Common myeloid progenitor, CD34-positive (primary cell): ENCODE measurements at places on chromosomes 11 and 22.

DNA sequence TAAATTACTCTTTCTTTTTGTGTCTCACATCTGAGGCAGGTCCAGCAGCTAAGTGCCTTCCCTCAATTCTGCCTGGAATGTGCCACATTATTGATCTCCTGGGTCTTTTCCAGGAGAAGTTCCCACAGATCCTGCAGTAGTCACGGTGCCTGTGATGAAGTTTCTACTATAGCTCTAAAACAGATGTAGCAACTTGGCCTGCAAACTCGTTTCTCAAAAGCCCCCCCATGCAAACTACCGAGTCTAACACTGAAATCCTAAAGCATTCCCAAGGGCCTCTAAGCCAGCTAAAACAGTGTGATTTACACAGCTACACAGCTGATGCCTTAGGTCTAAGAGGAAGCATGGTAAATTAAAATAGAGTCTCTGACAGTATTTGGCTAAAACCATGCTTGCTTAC is 54.3 kb downstream of the DDI1 start:
- no peak for DNase-seq

DNA sequence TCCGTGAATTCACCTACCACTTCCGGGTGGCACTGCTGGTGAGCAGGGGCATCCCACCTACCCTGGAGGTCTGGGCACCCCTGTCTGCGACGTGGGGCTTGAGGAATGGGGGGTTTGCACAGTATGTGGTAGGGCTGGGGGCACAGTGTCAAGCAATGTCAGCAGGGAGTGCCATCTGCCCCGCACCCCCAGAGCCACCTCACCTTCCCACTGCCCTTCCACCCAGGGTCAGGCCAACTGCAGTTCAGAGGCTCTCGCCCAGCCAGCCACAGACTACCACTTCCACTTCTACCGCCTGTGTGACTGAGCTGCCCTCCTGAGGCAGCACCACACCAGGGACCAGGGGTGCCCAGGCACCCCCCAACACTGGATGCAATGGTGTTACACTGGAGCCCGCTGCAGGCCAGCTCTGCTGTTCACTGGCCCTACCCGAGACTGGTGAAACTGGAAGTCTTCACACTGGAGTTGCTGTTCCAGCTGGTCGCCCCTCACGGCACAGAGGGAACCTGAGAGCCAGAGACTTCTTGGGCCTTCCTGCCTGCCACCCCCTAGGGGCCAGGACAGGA is 6.5 kb downstream of the TMEM258 start:
- DNase-seq, result no peak

DNA sequence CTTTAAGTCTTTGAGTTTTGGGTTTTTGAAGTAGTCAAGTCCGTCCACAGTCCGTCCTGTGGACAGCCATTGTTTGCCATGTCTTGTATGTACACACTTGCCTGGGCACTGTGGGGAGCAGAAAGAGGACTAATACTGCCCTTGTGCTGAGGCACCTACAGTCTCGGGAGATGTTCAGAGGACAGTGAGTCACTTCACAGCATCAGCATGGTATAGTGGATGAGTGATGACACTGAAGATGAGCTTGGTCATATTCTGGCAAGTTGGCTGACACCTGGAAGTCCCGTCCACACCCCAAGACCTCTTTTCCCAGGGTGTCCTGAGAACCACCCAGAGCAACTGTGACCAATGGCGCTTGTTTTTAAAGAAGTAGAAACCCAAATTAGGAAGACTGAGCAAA is 29.2 kb downstream of the NF2 start:
- DNase-seq, result no peak

DNA sequence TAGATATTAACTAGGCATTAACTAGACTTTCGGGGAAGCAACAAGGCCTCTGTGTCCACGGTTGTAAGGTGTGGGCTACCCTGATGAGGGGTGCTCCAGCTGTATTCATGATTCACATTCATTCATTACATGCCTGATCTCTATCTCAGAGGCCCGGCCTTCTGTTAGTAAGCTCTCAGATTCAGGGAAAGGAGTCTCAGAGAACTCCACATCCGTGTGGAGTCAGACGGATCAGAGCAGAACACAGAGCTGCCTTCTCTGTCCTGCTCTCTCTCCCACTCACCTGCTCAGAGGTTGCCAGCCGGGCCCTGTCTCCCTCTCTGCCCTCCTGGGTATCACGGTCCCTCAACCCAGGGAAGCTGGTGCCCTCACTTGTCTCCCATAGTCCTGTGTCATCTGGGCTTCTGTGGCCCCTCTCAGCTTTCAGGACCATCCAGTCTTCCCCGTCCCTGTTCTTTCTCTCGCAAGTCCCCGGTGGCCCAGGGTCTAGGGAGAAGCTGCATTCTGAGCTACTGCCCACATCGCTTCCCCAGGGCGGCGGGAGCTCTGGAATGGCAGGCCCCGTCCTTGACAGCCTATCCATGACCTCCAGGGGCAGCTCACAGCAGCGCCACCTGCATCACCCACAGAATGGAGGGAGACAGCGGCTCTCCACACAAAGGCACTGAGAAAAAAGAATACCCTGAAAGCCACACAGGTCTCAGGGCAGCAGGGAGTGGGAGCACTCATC is 4.3 kb downstream of the TP53AIP1 start:
- DNase-seq, result no peak

DNA sequence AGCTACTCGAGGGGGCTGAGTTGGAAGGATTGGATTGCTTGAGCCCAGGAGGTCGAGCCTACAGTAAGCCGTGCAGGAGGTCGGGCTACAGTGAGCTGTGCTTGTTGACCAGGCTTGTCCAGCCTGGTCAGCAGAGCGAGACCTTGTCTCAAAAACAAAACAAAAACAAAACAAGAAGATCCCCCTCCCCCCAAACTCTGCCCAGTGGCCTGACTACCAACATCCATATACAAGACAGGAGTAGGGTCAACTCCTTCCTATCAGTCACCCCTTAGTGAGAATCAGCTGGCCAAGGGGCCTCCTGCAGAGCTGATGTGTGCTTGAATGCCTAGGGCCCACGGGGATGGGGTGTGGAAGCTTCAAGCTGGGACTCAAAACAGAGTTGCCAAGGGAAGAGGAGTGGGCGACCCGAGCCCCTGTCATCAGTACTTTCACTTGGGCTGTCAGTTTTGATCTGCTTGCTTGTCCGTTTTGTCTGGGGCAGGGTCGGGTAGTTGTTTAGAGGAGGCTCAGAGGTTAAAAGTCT is 942 bp upstream of the TSPAN18 start:
- DNase-seq, result no peak

- no peak for DNase-seq
Observed at GRCh38 chr11:68141246-68142027, 20.2 kb upstream of the CHKA start.

DNA sequence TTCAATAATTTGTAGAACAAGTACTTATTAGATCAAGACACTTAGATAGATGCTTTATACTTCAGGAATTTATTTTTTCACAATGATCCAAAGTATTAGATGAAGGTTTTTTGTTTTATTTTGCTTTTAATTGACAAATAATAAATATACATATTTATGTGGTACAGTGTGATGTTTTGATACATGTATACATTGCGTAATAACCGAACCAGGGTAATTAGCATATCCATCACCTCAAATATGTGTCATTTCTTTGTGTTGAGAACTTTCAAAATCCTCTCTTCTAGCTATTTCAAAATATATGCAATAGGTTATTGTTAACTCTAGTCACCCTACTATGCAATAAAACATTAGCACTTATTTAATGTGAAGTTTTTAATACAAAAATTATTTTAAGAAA is 21.4 kb downstream of the TRIM5 start:
- no peak for DNase-seq

GRCh38 chr11:13209379-13209778 is 68.2 kb upstream of the BMAL1 start:
- DNase-seq, result no peak

- no peak for DNase-seq
Observed at GRCh38 chr22:42207918-42208317, 62.5 kb downstream of the TCF20 start.

- no peak for DNase-seq
Observed at GRCh38 chr22:20009018-20009491, 7.6 kb downstream of the ARVCF start.

GRCh38 chr22:36901411-36902142 is 11.9 kb upstream of the CSF2RB start:
- peak; percentile 76 for DNase-seq

DNA sequence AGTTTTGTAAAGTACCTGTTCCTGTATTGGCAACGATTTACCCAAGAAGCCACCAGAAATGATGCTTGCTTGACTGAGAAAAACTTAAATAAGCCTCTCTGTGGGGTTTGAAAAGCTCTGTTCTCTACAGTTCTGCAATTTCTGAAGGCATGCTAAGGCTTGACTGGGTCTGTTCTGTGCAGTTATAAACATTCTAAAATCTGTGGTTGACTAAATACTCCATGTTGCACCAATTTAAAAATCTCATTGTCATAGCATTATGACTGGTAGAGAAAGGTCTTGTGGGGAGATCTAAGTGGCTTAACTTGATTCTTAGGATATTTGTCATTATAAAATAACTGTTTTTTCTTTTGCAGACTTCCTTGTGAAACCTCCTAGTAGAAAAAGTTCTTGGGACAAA is 73.7 kb downstream of the MTMR3 start:
- DNase-seq, result no peak

DNA sequence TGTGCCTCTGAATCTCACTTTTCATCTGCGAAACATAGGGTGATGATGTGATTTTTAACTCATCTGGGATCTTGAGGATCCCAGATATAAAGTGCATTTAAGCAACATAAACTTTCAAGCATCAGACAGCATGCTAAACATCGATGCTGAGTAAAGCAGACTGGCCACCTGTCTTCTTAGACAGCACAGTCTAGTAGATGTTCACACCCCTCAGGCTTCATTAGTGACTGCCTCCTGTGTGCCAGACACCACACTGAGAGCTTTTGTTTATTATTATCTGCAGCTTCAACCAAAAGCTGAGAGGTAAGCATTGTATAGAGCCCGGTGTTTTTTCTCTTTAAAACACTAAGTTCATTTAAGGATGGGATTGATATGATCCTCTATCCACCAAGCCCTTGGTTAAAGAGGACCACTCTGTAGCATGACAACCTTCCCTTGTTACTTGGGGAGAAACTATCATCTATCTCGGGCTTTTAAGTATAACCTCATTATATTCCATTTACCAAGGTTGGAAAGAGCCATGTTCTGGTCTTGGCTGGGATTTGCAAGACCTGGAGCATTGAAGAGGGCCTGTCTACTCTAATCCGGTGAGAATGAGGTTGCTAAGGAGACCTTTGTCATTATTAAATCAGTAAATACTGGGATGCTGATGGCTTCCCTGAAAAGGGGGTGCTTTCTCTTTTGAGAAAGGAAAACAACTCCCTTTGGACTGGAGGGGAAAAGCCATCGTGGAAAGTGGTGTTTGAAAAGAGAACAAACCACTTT is 114.2 kb upstream of the SEZ6L start:
- no peak for DNase-seq

DNA sequence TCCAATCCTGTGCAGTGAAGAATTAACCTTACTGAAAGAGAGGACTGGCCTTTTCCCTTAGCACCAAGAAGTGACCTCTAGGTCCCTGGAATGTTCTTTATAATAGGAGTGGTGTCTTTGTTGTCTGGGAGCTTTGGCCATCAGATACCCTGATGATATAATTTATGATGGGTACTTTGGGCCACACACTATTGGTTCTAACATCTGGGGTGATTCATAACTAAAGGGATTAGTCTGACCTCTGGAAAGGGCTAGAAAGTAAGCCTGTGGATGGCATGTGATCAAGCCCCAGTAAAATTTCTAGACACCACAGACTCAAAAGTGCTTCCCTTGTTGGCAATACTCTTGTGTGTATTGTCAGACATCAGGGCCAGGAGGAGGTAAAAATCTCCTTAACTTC is 891.2 kb downstream of the KCNA4 start:
- no peak for DNase-seq

- DNase-seq, result no peak
Observed at GRCh38 chr11:45743556-45744468, 61.1 kb upstream of the SLC35C1 start.

- no peak for DNase-seq
Observed at GRCh38 chr11:134666273-134667174, 254.5 kb upstream of the B3GAT1 start.

GRCh38 chr11:82303671-82304070 is 430.0 kb downstream of the FAM181B start:
- no peak for DNase-seq

DNA sequence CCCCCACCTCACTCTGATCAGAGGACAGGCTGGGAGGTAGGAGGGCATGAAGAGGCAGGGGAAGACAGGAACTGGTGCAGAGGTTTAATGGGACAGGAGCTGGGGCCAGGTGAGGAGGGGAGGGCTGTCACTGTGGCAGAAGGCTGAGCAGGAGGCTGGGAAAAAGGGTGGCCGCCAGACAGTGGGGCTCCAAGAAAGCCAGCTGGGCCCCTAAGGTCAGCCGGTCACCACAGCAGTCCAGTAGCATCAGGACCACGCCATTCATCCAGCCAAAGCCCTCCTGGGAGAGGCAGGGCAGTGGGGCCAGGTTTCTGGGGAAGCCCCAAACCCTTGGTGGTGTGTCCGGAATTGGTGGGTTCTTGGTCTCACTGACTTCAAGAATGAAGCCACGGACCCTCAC is 8.5 kb upstream of the TREH start:
- DNase-seq, result no peak

- DNase-seq, result no peak
Observed at GRCh38 chr22:38456841-38457699, 2.1 kb upstream of the KCNJ4 start.

DNA sequence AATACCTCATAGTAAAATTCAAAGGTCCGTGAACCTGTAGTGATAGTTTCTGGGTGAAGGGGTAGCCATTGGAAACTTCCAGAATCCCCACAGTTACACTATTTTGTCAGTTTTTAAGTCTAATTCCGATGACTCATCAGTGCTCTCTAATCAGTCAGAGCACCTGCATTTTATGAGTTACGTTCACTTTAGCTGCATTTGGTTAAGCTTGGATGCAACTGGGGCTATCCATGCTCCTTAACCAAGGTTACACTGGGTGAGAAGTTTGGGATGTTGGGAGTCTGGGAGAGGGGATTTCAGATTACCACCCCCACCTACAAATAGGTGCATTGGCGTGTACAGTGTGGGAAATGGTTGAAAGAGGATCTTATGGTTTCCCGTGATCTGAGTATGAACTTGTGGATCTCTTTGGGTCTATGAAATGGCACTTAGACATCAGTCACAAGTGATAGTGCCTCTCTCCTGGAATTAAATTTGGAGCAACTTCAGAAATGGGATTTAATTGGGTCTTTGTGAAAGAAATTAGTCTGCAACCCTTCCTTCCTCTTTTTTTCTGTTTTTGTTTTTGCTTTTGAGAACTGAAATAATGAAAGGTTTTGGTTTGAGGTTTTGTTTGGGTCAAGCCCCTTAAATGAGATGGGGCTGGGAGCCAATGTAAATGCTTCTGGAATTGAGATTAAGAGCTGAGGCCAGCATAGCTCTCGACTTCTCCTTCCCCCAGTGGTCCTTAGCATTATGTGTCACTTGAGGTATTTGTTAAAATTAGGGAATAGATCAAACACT is 31.5 kb downstream of the EHF start:
- peak; percentile 67 for DNase-seq

DNA sequence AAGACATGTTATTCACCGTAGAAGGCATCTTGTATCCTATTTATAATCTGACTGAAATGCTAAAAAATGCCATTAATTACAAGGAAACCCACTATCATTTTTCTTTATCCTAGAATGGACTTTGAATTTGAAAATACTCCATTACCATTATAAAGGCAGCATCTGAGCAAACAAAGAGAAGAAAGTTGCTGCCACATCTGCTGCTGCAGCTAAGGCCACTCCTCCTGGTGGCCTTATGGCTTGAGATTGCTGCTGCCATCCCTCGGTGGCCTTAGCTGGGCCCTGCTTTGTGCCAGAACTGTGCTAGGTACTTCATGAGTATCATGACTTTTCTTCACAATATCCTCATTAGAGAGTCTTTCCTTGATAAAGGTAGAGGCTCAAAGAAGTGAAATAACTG is 1210.1 kb upstream of the TENM4 start:
- no peak for DNase-seq

- no peak for DNase-seq
Observed at GRCh38 chr11:95829580-95830259, 39.4 kb downstream of the CEP57 start.
